ENCODE measurements at places on chromosomes 3 and 15. TPM values are rescaled to one million over a fixed set of nuclear protein-coding genes. Genes with fewer than 3 reads are reported as not detected.

DNA sequence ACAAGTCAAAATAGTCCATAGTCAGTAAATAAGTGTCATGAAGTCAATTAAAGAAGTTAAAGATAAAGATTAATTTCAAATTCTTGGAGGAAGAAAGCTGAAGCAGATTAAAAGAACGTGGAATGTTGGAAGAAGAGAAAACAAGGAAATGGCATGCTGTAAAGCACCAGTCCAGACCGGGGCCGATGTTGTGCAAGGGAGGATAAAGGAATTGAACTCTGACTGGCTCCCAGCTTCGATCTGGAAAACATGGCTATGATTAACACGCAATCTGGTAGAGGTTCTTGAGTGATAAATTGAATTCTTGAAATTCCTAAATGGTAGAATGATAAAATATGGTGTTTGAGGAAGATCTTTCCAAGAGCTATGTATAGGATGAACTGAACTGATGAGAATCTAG, 194.4 kb downstream of the MEIS2 start:
- peak; percentile 26 for DNase-seq

- no peak for DNase-seq
Measured at GRCh38 chr15:48833526-48834239, 22.8 kb upstream of the CEP152 start.

DNA sequence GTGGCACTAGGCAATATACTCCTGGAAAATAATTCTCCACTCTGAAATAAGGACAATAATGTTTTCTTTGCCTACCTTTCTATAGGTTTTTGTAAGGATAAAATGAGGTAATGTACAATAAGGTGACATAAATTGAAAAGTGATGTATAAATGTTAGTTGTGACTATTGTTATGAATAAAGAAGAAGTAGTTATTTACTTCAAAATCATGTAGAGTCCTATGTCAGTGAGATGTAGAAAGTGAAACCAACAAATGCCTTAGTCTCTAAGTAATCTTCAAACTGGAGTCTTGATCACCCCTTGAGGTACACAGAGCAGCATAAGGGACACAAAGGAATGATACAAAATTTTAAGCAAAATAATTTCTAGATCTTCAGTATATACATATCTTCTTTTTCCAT, 60.3 kb upstream of the TP63 start:
- DNase-seq = no peak

GRCh38 chr15:51726302-51727073, 11.0 kb downstream of the LYSMD2 start:
- DNase-seq = no peak

DNA sequence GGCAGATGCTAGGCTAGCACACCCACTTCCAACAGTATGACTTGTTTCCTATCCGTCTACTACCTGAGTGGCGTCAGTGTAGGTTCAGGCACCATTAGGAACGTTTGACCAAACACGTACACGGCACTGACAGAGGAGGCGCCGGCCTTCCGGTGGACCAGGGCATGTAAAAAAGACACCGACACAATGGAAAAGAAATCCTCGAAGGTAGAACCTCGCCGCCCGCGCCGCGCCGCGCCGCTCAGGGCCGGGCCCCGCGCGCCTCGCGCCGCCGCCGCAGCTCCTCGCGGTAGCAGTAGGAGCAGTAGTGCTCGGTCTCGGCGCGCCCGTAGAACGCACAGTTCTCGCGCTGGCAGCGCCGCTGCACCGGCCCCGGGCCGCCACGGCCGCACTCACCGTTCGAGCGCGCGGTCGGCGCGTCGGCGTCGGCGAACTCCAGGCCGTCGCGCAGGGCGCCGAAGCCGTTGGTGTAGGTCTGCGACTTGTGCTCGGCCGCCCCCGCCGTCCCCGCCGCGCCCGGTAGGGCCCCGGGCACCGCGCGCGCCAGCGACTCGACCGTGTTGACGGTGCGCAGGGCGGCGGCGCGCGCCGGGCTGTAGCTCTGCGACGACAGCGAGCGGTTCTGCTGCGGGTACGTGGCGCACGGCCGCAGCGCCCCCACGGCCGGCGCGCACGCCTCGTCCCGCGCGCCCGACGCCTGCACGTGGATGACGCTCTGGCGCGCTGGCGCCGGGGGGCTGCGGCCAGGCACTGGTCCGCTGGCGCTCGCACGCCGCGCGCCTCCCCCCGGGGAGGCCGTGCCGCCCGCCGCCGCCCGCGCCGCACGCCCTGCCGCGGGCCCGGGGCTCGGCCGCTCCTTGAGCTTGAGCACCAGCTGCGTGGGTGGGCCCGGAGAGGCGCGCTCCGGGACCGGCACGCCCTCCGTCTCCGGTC, 156.7 kb downstream of the KLF13 start:
- no peak for DNase-seq

- DNase-seq = no peak
Measured at GRCh38 chr3:193573403-193574191, 18.9 kb upstream of the ATP13A4 start.

- peak; percentile 63 for DNase-seq
Measured at GRCh38 chr15:69692342-69692741, 239.7 kb downstream of the RPLP1 start.

- no peak for DNase-seq
Measured at GRCh38 chr3:187000711-187001151, 70.4 kb downstream of the ST6GAL1 start.

The PTX3 gene
- total RNA-seq = 0.97 TPM
